ENCODE measurements at places on chromosomes 12 and 14. TPM values are rescaled to one million over a fixed set of nuclear protein-coding genes. Genes with fewer than 3 reads are reported as not detected.

PIK3C2G gene
- total RNA-seq, result 3.6 TPM

DNA sequence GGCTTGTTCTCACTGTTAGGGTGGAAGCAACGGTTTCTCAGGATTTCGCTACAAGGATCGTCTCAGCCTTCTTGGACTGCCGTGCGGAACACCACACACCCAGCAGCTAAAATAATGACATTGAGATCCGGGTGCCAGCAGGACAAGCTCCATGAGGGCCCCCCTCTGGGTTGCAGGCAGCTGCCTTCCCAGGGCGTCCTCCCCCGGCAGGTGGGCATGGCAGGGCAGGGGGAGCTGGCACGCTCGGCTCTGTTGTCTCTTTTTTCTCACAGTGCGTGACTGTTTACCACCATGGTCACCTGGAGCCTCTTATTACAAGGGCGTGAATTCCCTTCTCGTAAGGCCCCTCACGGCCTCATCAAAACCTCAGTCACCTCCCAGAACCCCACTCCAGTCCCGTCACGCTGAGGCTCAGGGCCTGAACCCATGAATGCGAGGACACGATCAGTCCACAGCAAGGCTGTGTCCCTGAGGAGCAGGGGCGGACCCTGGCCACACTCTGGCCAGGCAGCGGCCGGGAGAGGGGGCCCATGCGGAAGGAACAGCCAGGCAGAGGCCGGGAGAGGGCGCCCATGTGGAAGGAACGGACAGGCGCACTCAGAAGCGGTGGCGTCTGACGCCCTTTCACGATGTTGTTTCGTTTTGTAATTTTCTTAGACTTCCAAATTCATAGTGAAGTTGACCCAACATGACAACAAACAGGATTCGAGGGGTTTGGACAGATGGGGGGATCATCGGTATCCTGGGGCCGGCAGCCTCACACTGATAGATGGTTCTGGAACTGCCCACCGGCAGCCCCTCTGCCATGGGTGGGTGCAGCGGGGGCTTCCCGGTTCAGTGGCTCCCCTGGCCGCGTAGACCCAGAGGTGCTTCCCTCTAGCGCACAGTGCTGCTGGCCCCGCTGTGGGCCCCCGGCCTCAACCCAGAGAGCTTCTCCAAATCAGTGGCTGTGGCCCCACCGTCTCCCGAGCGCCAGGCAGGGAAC is 10.0 kb downstream of the LRCOL1 start:
- peak; percentile 84 for DNase-seq

- DNase-seq, result peak; percentile 93
Observed at GRCh38 chr12:46524778-46525177, 152.2 kb upstream of the SLC38A2 start.

GRCh38 chr12:117380083-117380482 is 18.7 kb upstream of the NOS1 start:
- DNase-seq, result no peak

CACNA1C gene
- total RNA-seq, result 6.5 TPM

- DNase-seq, result no peak
Observed at GRCh38 chr12:96190413-96191108, 3.6 kb upstream of the ELK3 start.

GRCh38 chr14:91801358-91801757 is 66.0 kb downstream of the TC2N start:
- DNase-seq, result no peak

KRT78 gene
- 64.7 TPM for total RNA-seq

GRCh38 chr14:54944737-54945391 is 42.2 kb upstream of the GCH1 start:
- no peak for DNase-seq
